ENCODE measurements at places on chromosomes 7 and 10. TPM values are rescaled to one million over a fixed set of nuclear protein-coding genes. Genes with fewer than 3 reads are reported as not detected.

Gene ZNF438
- total RNA-seq, result 15.9 TPM

Gene CALHM1
- not detected for total RNA-seq

Gene PIK3CG
- 4.7 TPM for total RNA-seq

Gene CCDC201
- not detected for total RNA-seq

Gene SPDYE2B
- not detected for total RNA-seq

Gene SHTN1
- 2.1 TPM for total RNA-seq

Gene DNA2
- total RNA-seq, result 8.7 TPM

Gene TAS2R4
- not detected for total RNA-seq

Gene INSYN2A
- 0.07 TPM for total RNA-seq

Gene DIP2C
- 6.2 TPM for total RNA-seq

Gene CHAT
- not detected for total RNA-seq

All from mammary microvascular endothelial cell (primary cell).